Activated T-helper 1 cell treated with Interleukin-2 at 50 U/mL for 16 hours (primary cell): ENCODE measurements at places on chromosomes 12 and 14.

- no peak for DNase-seq
Observed at GRCh38 chr12:12087693-12088034, 16.9 kb downstream of the BCL2L14 start.

- no peak for DNase-seq
Observed at GRCh38 chr12:120620624-120621023, 19.8 kb upstream of the CABP1 start.

GRCh38 chr12:48980953-48981756, 3.0 kb downstream of the WNT1 start:
- DNase-seq = no peak

- DNase-seq = no peak
Observed at GRCh38 chr14:59275668-59276067, 87.2 kb downstream of the DAAM1 start.

GRCh38 chr12:11482955-11483354, 87.6 kb upstream of the PRB2 start:
- no peak for DNase-seq

- no peak for DNase-seq
Observed at GRCh38 chr14:22106700-22107697, 433.4 kb upstream of the OR4E1 start.

- DNase-seq = no peak
Observed at GRCh38 chr14:84882830-84883229, 647.1 kb upstream of the FLRT2 start.
